CD4-positive, alpha-beta T cell (primary cell): ENCODE measurements at places on chromosomes 12 and 14. TPM values are rescaled to one million over a fixed set of nuclear protein-coding genes. Genes with fewer than 3 reads are reported as not detected.

The KIF26A gene
- 0.25 TPM for total RNA-seq

The AICDA gene
- total RNA-seq, result not detected

The EPYC gene
- total RNA-seq, result not detected

The STAC3 gene
- total RNA-seq, result 3.0 TPM

The AMDHD1 gene
- 0.91 TPM for total RNA-seq

The EIF2B2 gene
- total RNA-seq, result 24.2 TPM

The ASIC1 gene
- 1.5 TPM for total RNA-seq

The LRRC10 gene
- not detected for total RNA-seq

The VDR gene
- total RNA-seq, result 0.93 TPM

The SYNDIG1L gene
- total RNA-seq, result not detected

The PAH gene
- not detected for total RNA-seq

The FAM222A gene
- total RNA-seq, result 1.7 TPM
